Parietal lobe (tissue), 2 donors: ENCODE measurements at places on chromosomes 16 and 17. TPM values are rescaled to one million over a fixed set of nuclear protein-coding genes. Genes with fewer than 3 reads are reported as not detected.

ATAD5 gene
- 13.1 TPM for total RNA-seq

KCNH6 gene
- total RNA-seq = not detected

SDF2 gene
- total RNA-seq = 36.0 TPM

PDPK1 gene
- 34.1 TPM for total RNA-seq

CMTM2 gene
- total RNA-seq = not detected

FBXW10 gene
- total RNA-seq = 0.63 TPM

AGRP gene
- not detected for total RNA-seq

KRT23 gene
- not detected for total RNA-seq

TNFRSF13B gene
- total RNA-seq = not detected
